ENCODE measurements at places on chromosomes 1 and 21.

- DNase-seq = peak; percentile 66
Measured at GRCh38 chr1:225896937-225897549, 8.1 kb upstream of the LEFTY1 start.

DNA sequence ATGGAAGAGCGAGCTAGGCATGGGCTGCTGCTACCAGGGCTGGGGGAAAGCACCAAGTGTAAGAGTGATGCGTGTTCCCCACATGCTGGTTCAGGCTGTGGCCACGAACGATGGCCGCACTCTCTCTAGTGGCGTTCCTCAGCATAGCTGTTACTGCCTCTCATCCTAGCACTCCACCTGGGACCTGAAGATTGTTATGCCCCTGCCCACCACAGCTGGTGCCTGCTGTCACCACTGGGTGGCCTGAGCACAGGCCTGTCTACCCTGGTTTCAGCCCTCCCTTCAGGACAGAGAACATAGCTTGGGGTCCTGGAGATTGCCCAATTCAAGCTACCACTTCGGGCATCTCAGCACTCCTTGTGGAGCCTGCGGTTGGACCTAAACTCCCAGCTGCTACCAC, 80.1 kb upstream of the PDC start:
- no peak for DNase-seq

- DNase-seq = no peak
Measured at GRCh38 chr1:43108080-43108479, 64.0 kb downstream of the EBNA1BP2 start.

DNA sequence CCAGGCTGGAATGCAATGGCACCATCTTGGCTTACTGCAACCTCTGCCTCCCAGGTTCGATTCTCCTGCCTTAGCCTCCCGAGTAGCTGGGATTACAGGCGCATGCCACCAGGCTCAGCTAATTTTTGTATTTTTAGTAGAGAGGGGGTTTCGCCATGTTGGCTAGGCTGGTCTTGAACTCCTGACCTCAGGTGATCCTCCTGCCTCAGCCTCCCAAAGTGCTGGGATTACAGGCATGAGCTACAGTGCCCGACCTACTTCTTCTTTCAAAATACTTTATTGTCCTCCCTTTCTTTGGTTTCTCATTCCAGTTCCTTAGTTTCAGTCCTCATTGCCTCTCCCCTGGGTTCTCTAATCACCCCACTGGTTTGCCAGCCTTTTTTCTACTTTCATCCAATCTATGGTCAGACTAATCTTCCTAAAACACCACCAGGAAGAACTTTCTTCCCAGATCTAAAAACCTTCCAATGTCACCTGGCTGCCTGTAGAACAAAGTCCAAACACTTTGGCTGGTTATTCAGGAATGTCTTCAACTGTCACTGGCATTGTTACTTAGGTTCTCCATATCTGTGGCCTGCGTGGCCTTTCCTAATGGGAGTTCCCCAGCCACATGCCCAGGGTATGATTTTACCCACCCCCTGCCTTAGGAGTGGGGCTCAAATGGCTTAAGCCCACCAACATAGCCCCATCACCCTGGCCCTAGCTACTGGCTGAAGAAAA, 29.0 kb upstream of the SLC30A1 start:
- no peak for DNase-seq

GRCh38 chr1:219492717-219493116, 120.2 kb downstream of the ZC3H11B start:
- no peak for DNase-seq

DNA sequence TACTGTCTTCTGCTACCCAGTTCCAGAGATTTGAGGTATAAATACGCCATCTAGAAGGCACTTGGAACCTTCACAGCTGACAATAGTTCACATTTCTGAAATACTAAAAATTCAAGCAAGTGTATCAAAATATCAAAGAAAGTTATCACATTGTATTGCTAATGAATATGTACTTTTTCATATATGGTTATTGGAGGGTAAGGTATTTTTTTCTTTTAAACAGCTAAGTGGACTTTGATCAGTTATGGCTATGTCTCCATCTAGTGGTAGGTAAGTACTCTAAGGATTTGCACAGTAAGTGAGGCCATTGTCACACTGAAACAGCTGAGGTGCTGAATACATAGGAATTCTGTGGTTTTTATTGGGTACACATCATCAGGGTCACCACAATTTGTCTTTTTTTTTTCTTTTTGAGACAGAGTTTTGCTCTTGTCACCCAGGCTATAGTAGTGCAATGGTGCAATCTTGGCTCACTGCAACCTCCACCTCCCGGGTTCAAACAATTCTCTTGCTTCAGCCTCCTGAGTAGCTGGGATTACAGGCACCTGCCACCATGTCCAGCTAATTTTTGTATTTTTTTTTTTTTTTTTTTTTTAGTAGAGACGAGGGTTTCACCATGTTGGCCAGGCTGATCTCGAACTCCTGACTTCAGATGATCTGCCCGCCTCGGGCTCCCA, 49.1 kb upstream of the CR2 start:
- DNase-seq = no peak

- DNase-seq = peak; percentile 74
Measured at GRCh38 chr1:32250893-32251716, at the start of gene LCK. Gene LCK, plus strand, starts transcription at chr1:32251265. Its CDS starts 23,065 bp downstream, at chr1:32274330.

DNA sequence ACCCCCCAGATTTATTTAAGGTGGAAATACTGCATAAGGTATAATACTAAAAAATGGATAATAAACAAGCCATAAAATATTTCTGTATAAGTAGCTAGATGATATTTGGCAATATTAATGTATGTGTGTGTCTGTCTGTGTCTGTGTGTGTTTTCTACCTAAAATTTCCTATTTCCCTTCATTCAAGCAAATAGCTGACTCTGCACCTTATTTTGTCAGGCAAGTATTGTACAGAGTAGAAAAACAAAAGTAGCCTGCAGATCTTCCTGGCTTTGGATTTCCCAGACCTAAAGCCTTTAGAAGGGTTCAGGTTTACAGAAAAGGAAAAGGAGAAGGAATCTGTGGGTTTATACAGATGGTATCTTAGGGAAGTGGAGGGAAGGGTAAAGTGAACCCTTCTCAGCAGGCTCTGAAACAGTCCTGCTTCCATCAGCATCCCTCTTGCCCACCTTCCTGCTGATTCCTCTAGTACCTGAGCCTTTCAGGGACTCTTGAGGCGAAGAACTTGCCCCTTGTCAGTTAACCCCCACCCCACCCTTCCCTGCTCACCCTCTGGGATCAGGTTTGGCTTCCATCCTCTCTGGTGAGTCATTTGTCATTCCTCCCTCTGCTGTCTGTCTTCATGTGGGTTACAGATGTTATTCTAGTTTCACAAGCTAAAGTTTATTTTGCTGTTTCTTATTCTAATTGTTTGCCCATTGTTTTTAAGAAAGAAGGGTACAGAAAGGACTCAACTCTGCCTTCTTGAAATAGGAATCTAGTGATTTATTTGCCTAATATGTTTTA, 21.7 kb upstream of the RGS16 start:
- no peak for DNase-seq

- peak; percentile 13 for DNase-seq
Measured at GRCh38 chr1:180230416-180230790, 339 bp downstream of the LHX4 start.

DNA sequence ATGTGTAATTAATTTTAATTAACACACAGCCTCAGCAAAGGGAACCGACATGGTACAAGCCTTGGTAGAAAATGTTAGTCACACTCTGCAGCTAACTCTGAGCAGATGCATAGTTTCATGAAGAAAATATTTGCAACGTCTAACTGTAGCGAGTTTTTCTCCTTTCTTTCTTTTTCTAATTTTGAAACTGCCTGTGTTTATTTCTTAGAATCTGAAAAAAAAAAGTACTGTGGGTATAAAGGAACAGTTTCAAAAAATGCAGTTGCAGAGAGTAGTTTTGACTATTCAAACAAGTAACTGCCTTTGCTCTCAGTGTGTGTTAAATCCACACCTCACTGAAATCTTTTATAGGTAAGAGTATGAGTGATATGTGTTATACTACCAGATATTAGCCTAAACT, 149.9 kb upstream of the C1orf105 start:
- DNase-seq = no peak

- DNase-seq = no peak
Measured at GRCh38 chr1:101444873-101445618, 208.2 kb downstream of the S1PR1 start.

DNA sequence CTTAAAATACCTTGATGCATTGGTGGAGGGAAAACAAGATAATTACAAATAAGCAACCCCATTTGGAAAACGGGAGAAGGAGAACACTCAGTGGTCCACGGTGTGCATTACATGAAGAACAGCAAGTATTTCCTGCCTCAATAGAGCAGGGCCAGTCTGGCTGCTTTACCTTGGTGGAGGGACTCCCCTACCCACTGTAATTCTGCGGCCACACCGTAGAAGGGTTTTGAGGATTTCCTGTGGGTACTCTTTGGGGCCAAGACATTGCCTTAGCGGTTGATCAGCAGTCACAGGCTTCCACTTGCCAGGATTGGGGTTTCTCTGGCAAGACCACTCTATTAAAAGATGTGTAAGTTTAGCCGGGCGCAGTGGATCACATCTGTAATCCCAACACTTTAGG, 16.3 kb upstream of the TMEM54 start:
- DNase-seq = no peak

GRCh38 chr1:225963735-225964530, 22.9 kb upstream of the LEFTY2 start:
- DNase-seq = no peak

DNA sequence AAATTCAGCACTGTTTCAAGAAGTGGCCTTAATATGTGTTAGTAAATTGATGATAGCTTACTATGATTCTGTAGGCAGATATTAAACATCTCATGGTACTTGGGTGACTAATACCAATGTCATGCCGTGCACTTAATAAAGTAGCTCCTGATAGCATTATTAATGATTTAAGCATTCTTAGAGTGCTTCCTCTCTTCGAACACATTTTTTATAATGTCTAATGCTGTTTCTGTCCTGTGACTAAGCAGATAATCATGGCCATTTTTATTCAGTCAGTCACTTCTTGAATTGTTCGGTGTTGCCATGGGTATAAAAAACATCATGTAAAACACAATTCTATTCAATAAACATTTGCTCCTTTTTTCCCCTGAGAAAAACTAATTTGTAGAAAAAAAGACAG, 804.6 kb upstream of the ADGRL4 start:
- DNase-seq = no peak

DNA sequence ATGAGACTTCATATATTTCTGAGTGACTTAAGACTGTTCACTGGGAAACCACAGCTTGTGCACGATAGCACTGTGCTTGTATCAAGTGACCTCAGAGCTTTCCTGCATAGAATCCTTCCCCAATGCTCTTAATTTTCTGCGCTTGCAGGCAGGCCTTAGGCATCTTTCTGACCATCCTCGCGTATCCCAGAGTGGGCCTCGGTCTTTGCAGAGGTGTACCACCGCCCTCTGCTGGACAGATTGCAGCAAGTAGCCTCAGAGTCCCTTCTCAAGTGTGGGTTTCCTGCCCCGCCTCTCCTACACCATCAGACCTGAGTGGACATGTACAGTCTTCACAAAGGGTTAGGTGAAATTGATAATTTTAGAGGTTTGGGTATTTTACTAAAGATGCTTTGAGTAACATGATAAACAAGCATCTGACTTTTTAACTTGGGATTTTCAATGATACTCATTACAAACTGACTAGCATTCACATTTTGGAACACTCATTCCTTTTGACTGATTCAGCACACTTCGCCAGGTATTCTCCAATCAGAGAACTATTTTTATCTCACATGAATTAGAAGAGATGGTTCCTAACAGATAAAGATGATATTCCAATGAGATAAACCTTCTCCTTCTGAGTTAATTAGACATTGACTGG, 246.5 kb upstream of the USP25 start:
- peak; percentile 78 for DNase-seq

DNA sequence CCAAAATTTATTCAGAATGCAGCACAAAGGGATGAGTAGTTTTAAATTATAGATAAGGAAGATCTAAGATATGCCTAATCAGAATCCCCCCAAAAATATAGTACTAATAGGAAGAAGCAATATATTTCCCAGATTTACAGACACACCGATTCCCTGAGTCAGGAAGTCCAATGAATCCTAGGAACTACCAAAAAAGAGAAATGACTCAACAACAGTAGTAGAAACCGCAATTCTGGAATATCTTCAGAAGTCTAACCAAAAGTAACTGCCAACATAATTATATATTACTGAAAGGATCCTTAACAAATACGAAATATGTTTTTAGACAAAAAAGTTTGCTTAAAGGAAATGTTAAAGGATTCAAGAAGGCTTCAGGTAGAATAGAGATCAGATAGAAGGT, 10.3 kb downstream of the AHCTF1 start:
- DNase-seq = no peak

- DNase-seq = no peak
Measured at GRCh38 chr21:45774291-45774690, 130.8 kb downstream of the PCBP3 start.

- no peak for DNase-seq
Measured at GRCh38 chr1:158353303-158354075, at the start of gene CD1E. Gene CD1E, plus strand, starts transcription at chr1:158353894. Its CDS starts 95 bp downstream, at chr1:158353989.

GRCh38 chr1:43850591-43851233, 82.9 kb upstream of the ARTN start:
- no peak for DNase-seq

- peak; percentile 8 for DNase-seq
Measured at GRCh38 chr1:53562291-53562980, 103.2 kb downstream of the DMRTB1 start.

DNA sequence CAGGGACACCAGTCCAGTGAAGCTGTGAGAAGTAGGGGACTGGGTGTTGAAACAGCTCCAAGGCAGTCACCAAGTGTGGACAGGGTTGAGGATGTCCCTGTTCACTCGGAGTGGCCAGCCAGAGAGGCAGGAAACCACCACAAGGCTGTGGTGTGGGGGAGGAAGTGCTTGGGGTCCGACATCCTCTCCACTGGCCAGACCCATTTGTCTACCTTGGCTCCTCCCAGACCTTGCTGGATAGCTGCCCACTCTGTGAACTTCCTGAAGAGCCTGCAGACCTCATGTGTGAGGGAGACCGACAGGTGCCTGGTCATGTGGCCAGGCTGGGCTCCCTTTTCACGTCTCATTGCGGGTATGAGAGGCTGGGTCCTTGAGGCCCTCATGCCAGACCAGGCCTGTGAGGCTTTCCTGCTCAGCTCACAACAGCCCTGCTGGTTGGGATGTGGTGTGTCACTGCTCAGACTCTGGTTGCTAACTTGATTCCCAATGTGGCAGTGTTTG, 21.8 kb downstream of the CYP4B1 start:
- no peak for DNase-seq

DNA sequence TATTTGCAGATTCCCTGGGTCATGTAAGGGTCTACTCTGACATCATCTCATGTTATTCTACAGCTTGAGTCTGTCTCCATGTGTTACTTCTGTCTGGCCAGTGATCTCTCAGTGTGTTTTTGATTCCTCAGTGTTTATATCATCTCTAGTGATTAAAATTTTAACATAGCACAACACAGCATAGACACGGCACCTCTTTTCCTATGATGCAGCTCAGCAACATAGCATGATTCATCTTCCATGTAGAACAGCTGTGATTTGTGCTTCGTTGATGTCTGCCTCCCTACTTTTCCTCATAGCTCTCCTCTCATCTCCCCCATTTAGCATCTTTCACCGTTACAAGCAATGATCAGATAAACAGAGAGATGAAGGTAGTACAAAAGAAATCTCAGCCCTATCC, 163.9 kb upstream of the DPT start:
- DNase-seq = no peak

- peak; percentile 10 for DNase-seq
Measured at GRCh38 chr1:159922511-159923202, 2.6 kb downstream of the TAGLN2 start.

GRCh38 chr1:7401814-7402547, 369.1 kb upstream of the VAMP3 start:
- DNase-seq = no peak

GRCh38 chr1:208237241-208237640, 6.9 kb downstream of the PLXNA2 start:
- DNase-seq = no peak

- no peak for DNase-seq
Measured at GRCh38 chr1:177441281-177441680, 270.5 kb downstream of the BRINP2 start.

GRCh38 chr1:118485757-118486156, 300.7 kb upstream of the SPAG17 start:
- DNase-seq = no peak

All from activated naive CD4-positive, alpha-beta T cell treated with Interleukin-2 at 50 U/mL for 16 hours (primary cell).